Activated CD4-positive, alpha-beta T cell treated with anti-CD3 and anti-CD28 coated beads, Interleukin-2, amount 10 ng/mL, durations not matched to agents 7 days and 5 days (primary cell): ENCODE measurements at places on chromosomes 16 and 17. TPM values are rescaled to one million over a fixed set of nuclear protein-coding genes. Genes with fewer than 3 reads are reported as not detected.

- H3K27ac ChIP-seq: no peak overlapping the region
- no peaks in the 10 kb centered on the region for H3K27me3 ChIP-seq
- no peak overlapping the region for H3K4me3 ChIP-seq
Measured at GRCh38 chr16:67883872-67884261, 818 bp upstream of the NRN1L start.

The ADGRG1 gene
- 2.9 TPM for total RNA-seq

The ABCA10 gene
- 1.7 TPM for total RNA-seq

DNA sequence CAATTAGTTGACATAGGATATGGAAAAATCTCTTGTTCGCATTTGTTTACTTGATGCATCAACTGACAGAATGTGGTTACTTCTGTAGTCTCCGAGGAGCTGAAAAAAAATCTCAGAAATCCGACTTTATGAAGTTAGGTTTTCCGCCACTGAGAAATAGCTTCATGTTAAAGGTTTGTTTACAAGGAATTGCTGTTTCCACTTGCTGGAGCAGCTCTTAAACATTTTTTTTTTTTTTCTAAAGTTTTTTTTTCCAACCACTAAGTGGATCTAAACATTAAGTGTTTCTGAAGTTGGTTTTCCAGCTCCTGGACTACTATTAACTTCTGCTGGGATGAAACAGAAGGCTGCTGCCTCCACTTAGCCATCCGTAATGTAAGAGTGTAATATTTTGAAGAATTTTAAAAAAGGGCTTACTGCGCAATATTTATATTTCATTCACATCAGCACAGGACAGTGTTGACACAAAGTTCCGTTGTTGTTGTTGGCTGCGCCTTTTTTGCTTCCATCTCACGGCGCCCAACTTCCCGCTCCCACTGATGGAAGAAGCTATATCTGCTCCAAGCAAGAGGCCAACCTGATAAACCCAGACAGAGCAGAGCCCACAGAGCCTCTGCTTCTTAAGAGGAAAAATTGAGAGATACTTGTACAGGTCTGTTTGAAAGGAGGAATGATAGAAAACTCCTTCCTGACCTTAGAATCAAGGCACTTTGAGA is 167.7 kb upstream of the KCNJ16 start:
- no peaks in the 10 kb centered on the region for H3K36me3 ChIP-seq
- H3K4me1 ChIP-seq: no peaks in the 10 kb centered on the region
- H3K27me3 ChIP-seq: no peaks in the 10 kb centered on the region
- no peak overlapping the region for H3K4me3 ChIP-seq
- H3K27ac ChIP-seq: no peak overlapping the region
- no peak for DNase-seq

DNA sequence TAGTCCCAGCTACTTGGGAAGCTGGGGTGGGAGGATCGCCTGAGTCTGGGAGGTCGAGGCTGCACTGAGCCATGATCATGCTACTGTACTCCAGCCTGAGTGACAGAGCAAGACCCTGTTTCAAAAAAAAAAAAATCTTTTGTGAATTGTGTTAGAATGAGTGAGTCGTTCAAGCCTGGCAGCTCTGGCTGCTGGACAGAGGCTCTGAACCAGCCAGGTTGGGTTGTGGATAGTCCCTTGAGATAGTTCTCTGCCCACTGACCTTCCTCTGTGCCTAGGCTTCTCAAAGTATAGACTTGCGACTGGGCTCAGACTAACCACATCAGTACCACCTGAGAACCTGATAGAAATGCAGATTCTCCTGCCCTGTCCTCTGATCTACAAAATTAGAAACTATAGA is 2.2 kb upstream of the KSR1 start:
- H3K4me3 ChIP-seq: no peak overlapping the region
- peaks cover 4% of the 10 kb centered on the region for H3K36me3 ChIP-seq
- no peak for DNase-seq
- H3K4me1 ChIP-seq: peaks cover 34% of the 10 kb centered on the region

GRCh38 chr16:85715169-85716021 is 26.6 kb upstream of the GINS2 start:
- H3K27ac ChIP-seq: no peak overlapping the region
- H3K36me3 ChIP-seq: no peaks in the 10 kb centered on the region
- H3K27me3 ChIP-seq: peaks cover 3% of the 10 kb centered on the region
- no peak overlapping the region for H3K4me3 ChIP-seq
- peaks cover 5% of the 10 kb centered on the region for H3K4me1 ChIP-seq

DNA sequence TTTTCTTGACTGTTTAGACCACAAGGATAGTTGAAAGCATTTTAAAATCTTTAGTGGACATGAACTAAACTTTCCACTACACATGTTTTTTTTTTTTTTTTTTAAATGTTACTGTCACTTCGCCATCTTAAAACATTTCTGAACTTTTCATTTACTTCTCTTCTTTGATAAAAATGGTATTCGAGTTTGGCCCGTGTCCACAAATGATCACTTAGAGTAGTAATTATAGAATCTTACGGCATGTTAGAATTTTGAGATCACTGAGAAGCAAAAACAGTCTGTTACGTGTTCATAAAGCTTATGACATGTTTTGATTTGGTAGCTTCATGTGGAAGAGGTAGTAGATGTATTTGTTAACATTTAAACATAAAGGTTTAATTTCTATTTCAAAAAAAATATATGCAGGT is 1.1 kb downstream of the NSRP1 start:
- H3K36me3 ChIP-seq: peaks cover 31% of the 10 kb centered on the region
- DNase-seq: no peak
- H3K27ac ChIP-seq: peak overlapping the region; percentile 98
- H3K4me3 ChIP-seq: peak overlapping the region; percentile 93

DNA sequence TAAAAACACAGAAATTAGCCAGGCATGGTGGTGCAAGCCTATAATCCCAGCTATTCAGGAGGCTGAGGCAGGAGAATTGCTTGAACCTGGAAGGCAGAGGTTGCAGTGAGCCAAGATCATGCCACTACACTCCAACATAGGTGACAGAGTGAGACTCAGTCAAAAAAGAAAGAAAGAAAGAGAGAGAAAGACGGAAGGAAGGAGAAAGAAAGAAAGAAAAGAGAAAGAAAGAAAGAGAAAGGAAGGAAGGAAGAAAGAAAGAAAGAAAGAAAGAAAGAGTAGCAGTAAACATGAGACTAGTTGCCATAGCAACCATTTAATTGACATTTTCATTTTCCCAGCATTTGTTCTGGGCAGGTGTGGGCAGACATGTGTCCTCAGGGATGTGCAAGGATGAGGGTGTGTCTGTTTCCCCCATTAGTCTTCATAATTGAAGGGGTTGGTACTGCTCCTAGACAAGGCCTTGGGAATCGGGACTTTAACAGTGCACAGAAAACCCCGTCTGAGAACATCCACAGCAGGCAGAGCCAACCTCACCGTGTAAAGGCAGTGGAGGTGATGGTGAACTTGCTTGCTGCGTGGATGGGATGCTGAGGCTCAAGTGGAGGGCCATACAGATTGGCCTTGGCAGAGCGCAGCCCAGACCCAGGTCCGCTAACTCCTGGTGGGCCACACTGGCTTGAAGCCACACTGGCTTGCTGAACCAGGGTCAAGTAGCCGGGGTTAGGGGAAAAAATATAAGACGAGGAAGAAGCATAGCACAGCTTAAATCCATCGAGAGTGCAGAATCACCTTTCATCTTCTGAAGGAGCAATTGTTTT is 35.2 kb upstream of the KIFC3 start:
- no peaks in the 10 kb centered on the region for H3K36me3 ChIP-seq
- no peak overlapping the region for H3K27ac ChIP-seq

- H3K27me3 ChIP-seq: peaks cover 47% of the 10 kb centered on the region
- H3K27ac ChIP-seq: no peak overlapping the region
- no peak for DNase-seq
Measured at GRCh38 chr17:72614871-72615626, 477.4 kb downstream of the SLC39A11 start.

The CA10 gene
- total RNA-seq: not detected

GRCh38 chr17:43406676-43407645 is 8.2 kb downstream of the ARL4D start:
- peaks cover 15% of the 10 kb centered on the region for H3K27me3 ChIP-seq
- DNase-seq: no peak
- H3K4me1 ChIP-seq: no peaks in the 10 kb centered on the region
- no peak overlapping the region for H3K4me3 ChIP-seq
- H3K36me3 ChIP-seq: no peaks in the 10 kb centered on the region
- H3K27ac ChIP-seq: no peak overlapping the region

The FBXW10B gene
- 0.44 TPM for total RNA-seq

The TMEM114 gene
- total RNA-seq: not detected

DNA sequence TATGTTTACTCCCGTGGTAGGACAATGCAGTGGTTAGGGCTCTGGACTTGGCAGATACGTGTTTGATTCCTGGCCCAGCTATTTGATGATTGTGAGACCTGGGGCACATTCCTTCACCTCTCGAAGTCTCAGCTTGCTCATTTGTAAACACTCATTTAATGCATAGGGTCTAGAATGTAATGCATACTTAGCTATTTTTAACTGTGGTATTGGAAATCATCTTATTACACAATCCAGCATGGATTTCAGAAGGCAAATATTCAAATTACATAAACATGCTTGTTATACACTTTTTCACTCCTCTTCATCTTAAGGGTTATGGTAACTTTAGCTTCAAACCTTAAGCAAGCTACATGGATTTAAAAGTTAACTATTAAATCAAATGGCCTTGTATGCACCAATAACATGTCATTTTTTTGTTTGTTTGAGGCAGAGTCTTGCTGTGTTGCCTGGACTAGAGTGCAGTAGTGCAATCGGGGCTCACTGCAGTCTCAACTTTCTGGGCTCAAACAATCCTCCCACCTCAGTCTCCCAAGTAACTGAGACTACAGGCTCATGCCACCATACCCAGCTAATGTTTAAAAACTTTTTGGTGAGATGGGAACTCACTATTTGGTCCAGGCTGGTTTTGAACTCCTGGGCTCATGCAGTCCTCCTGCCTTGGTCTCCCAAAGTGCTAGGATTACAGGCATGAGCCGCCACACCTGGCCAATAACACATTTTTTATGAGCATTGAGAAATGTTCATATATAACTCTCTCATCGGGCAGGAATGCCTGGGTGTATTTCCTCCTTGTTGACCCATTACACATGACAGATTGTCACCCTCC is 52.5 kb downstream of the VAT1L start:
- no peaks in the 10 kb centered on the region for H3K36me3 ChIP-seq
- H3K4me1 ChIP-seq: no peaks in the 10 kb centered on the region
- no peak overlapping the region for H3K4me3 ChIP-seq

DNA sequence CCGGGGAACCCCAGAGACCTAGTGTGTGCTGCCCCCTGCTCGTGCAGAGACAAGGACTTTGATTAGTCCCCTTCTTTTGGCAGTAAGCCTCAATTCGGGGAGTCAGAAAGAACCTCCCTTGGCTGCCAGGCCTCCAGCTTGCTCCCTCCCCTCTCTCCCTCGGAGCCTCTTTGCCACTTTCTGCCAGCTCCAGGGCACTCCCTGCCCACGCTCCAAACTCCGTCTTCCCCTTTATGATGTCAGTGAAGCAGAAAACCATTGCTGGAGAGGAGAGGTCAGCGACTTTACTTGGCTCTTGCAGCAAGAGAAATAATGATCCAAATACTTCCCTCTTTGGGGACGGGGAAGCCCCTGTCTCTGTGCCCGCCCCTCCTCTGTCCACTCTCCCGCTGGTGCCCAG is 28.1 kb downstream of the TTYH2 start:
- no peaks in the 10 kb centered on the region for H3K36me3 ChIP-seq
- no peak for DNase-seq
- H3K4me3 ChIP-seq: no peak overlapping the region
- H3K27me3 ChIP-seq: no peaks in the 10 kb centered on the region
- no peaks in the 10 kb centered on the region for H3K4me1 ChIP-seq

The CD7 gene
- total RNA-seq: 285 TPM

The EVPLL gene
- total RNA-seq: not detected

DNA sequence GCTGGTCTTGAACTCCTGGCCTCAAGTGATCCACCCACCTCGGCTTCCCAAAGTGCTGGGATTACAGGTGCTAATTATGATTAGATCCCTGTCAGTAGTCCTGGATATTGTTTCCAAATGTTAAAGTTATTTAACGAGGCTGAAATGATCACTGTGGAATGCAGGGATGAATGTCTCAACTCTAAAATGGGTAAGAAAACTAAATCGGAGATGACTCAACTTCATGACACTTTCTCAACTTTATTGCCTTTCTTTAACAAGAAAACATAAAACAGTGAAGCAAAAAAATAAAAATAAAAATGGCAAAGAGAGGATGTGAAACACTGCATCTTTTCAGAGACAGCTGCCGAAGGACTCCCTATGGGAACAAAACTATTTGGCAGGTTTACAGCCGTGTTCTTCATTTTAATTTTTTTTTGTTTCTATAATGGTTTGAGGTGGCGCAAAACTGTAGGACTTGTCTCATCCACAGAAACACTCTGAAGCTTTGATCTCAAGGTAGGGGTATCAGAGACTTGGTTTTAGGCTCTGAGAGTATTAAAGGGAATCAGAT is 382.0 kb downstream of the GRIN2A start:
- H3K4me3 ChIP-seq: no peak overlapping the region
- H3K27me3 ChIP-seq: no peaks in the 10 kb centered on the region
- H3K27ac ChIP-seq: no peak overlapping the region
- DNase-seq: no peak
- no peaks in the 10 kb centered on the region for H3K36me3 ChIP-seq

DNA sequence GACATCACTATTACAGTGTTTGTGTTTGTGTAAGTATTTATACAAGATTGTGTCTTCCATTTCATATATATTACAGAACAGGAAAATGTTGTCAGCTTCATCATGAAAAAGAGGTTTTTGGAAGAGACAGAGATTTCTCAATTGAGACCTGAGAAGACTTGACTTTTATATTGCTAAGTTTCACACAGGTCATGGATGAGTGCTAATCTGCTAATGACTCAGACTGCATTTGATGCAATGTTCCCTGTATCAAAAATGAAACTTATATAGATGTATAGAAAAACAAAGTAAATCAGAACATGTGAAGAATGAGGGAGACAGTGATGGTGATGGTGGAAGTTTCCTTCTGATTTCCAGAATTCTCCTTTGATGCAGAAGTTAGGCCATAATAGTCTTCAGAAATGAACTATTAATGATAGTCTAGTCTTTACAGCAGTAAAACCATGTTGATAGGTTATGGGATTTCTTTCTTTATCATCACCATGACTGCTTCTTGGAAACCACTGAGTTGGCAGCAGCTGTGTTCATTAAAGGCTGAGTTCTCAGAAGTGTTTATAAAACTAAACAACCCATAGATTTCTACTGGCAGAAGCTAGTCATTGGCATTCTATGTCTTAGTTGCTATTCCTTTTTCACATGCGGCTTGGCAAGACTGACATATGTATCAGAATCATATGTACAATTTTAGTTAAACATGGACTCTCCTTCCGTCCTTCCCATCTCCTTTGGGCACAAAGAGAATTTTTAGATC is 56.1 kb downstream of the PCTP start:
- no peak for DNase-seq
- no peaks in the 10 kb centered on the region for H3K36me3 ChIP-seq
- H3K27ac ChIP-seq: no peak overlapping the region
- H3K27me3 ChIP-seq: no peaks in the 10 kb centered on the region
- H3K4me1 ChIP-seq: peaks cover 8% of the 10 kb centered on the region

The OR1A1 gene
- not detected for total RNA-seq

The DNAI2 gene
- total RNA-seq: 1.2 TPM

- H3K4me1 ChIP-seq: peaks cover 58% of the 10 kb centered on the region
- H3K4me3 ChIP-seq: peak overlapping the region; percentile 87
- no peaks in the 10 kb centered on the region for H3K27me3 ChIP-seq
- H3K27ac ChIP-seq: peak overlapping the region; percentile 71
- no peak for DNase-seq
Measured at GRCh38 chr16:30367349-30368009, 2.8 kb downstream of the TBC1D10B start.

GRCh38 chr17:75757086-75757681 is 7.8 kb downstream of the GALK1 start:
- no peak overlapping the region for H3K27ac ChIP-seq
- peaks cover 15% of the 10 kb centered on the region for H3K4me1 ChIP-seq
- no peaks in the 10 kb centered on the region for H3K36me3 ChIP-seq
- no peak for DNase-seq
- no peak overlapping the region for H3K4me3 ChIP-seq
- no peaks in the 10 kb centered on the region for H3K27me3 ChIP-seq
